ENCODE measurements at places on chromosomes 4 and X. TPM values are rescaled to one million over a fixed set of nuclear protein-coding genes. Genes with fewer than 3 reads are reported as not detected.

- H3K36me3 ChIP-seq, result peaks cover 6% of the 10 kb centered on the region
- no peak overlapping the region for H3K4me3 ChIP-seq
- no peak for DNase-seq
- no peaks in the 10 kb centered on the region for H3K4me1 ChIP-seq
- no peak overlapping the region for H3K27ac ChIP-seq
- peaks cover 15% of the 10 kb centered on the region for H3K27me3 ChIP-seq
Observed at GRCh38 chrX:150036181-150036580, 97.9 kb upstream of the EOLA2 start.

DNA sequence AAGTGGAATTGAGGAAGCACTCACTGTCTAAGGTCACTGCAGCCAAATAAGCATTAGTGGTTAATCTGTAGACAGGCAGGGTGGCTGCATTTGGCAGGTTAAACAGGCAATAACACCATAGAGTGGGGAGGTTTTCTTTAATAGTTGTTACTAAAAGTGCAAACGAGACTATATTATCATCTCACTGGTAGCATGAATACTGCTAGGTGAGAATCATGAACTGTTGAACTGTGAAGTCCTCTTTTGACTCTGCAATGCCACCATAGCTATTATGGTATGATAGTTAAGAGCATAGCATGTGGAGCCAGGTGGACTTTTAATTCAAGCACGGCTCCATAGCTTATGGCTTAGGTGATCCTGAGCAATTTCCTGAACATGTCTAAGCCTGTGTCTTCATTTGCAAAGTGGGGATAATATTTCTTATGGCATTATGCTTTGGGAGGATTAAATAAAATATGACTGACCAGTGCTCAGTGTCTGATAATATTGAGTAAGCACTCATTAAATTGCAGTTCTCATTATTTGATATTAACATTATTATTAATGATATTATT is 235.6 kb upstream of the HHIP start:
- H3K27ac ChIP-seq, result no peak overlapping the region
- DNase-seq, result no peak
- H3K36me3 ChIP-seq, result no peaks in the 10 kb centered on the region
- no peaks in the 10 kb centered on the region for H3K27me3 ChIP-seq

GRCh38 chrX:17535229-17535628 is 160.2 kb downstream of the NHS start:
- H3K4me1 ChIP-seq, result no peaks in the 10 kb centered on the region
- H3K4me3 ChIP-seq, result no peak overlapping the region
- no peak overlapping the region for H3K27ac ChIP-seq
- no peaks in the 10 kb centered on the region for H3K36me3 ChIP-seq
- H3K27me3 ChIP-seq, result peaks cover 8% of the 10 kb centered on the region

- no peaks in the 10 kb centered on the region for H3K4me1 ChIP-seq
- no peak overlapping the region for H3K4me3 ChIP-seq
- no peaks in the 10 kb centered on the region for H3K27me3 ChIP-seq
- no peak for DNase-seq
Observed at GRCh38 chrX:101303790-101304189, 12.7 kb upstream of the TAF7L start.

GRCh38 chr4:88320224-88320779 is 35.9 kb upstream of the PPM1K start:
- H3K4me3 ChIP-seq, result peak overlapping the region; percentile 80
- H3K36me3 ChIP-seq, result no peaks in the 10 kb centered on the region
- no peak for DNase-seq
- H3K27ac ChIP-seq, result peak overlapping the region; percentile 90
- H3K27me3 ChIP-seq, result no peaks in the 10 kb centered on the region
- H3K4me1 ChIP-seq, result peaks cover 12% of the 10 kb centered on the region

GRCh38 chr4:168432419-168433146 is 47.7 kb downstream of the DDX60L start:
- DNase-seq, result no peak
- H3K27ac ChIP-seq, result no peak overlapping the region
- H3K27me3 ChIP-seq, result no peaks in the 10 kb centered on the region
- peaks cover 9% of the 10 kb centered on the region for H3K4me1 ChIP-seq

GRCh38 chrX:3345281-3346191 is 916 bp downstream of the MXRA5 start:
- DNase-seq, result no peak

DNA sequence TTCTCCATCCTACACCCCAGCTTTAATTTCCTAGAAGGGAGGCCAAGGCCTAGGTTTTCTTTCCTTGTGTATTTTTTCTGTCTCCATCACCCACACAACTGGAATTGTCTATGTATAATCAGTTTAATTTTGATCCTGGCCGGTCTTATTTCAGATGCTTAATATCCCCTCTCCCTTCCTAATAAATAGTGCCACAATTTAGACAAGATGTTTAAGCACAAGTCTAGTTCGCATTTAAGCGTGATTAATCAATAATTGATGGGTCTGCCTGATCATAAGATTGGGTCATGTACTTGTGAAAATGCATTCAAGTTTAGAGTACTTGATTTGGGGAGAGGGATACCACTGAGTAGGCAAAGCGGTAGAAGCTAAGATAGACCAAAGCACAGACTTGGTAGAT is 2.4 kb downstream of the BMP2K start:
- peaks cover 20% of the 10 kb centered on the region for H3K4me1 ChIP-seq
- DNase-seq, result no peak
- no peaks in the 10 kb centered on the region for H3K27me3 ChIP-seq
- H3K36me3 ChIP-seq, result no peaks in the 10 kb centered on the region
- H3K4me3 ChIP-seq, result no peak overlapping the region

DNA sequence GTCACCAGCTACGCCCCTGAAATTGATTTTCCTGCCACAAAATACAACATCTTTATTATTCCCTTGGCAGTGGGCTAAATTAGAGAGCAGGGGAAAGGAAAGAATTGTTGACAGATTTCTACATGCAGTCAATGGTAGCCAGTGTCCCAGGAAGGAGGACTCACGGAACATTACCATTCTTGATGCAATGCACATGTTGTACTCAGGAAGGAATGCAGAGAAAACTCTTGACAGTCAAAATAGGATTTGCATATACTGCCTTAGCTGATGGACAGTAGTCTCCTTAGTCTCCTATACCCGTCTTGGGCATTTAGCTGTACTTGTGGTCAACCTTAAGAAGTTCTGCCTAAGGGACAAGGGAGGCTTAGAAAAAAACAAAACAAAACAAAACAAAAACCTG is 158.0 kb upstream of the GYPA start:
- no peaks in the 10 kb centered on the region for H3K36me3 ChIP-seq
- no peak for DNase-seq
- H3K4me1 ChIP-seq, result no peaks in the 10 kb centered on the region
- H3K27me3 ChIP-seq, result no peaks in the 10 kb centered on the region
- H3K27ac ChIP-seq, result no peak overlapping the region
- no peak overlapping the region for H3K4me3 ChIP-seq

DNA sequence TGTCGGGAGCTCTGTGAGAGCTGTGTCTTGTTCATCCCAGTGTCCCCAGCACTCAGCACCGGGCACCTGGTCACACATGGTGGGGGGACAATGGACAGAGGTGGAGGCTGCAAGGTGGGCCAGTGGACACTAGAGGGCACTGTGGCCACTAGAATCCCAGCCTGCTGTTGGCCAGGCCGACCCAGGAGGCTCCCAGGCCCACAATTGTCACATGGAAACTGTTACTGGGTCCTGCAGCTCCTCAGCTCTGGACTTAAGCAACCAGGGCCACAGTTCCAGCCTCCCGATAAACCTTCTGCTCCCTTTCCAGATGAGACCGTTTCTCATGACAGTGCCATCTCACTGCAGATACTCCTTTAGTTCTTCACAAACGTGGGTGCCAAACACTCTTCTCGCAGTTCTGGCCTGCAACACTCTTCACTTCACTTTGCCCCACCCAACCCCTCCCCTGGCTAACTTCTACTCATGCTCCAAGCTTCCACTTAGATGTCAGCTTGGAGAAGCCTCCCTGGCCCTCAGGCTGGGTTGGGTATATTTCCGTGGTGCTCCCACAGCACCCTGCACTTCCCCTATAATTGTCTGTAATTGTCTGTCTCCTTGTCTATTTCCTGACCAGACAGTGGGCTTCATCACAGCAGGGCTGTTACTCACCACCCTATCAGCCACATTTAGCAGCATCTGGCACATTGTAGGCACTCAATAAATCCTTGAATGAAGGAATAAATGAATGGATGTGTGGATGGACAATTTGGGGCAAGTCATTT is 3.5 kb upstream of the IQSEC2 start:
- peaks cover 47% of the 10 kb centered on the region for H3K4me1 ChIP-seq
- DNase-seq, result peak; percentile 65
- no peaks in the 10 kb centered on the region for H3K27me3 ChIP-seq
- no peaks in the 10 kb centered on the region for H3K36me3 ChIP-seq
- no peak overlapping the region for H3K4me3 ChIP-seq

The FUNDC2 gene
- 47.2 TPM for total RNA-seq

GRCh38 chr4:874056-874455 is 48.1 kb upstream of the CPLX1 start:
- H3K27me3 ChIP-seq, result no peaks in the 10 kb centered on the region
- DNase-seq, result no peak
- H3K4me1 ChIP-seq, result peaks cover 12% of the 10 kb centered on the region
- H3K36me3 ChIP-seq, result peaks cover 25% of the 10 kb centered on the region

The PLAC1 gene
- total RNA-seq, result not detected

The PJA1 gene
- 20.4 TPM for total RNA-seq

DNA sequence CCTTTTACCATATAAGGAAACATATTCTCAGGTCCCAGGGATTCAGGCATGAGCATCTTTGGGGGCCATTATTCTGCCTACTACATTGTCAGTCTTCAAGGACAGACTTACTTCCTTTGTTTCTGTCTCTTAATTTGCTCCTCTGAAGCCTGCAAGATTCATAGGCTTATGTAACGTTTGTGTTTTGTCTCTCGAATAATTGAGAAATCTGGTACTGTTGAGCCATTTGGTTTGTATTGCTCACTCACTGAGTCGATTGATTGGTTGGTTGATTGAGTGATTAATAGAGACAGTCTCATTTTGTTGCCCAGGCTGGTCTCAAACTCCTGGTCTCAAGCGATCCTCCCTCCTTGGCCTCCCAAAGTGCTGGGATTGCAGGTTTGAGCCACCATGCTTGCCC is 23.7 kb downstream of the TBL1X start:
- H3K36me3 ChIP-seq, result no peaks in the 10 kb centered on the region
- no peak overlapping the region for H3K27ac ChIP-seq
- H3K27me3 ChIP-seq, result no peaks in the 10 kb centered on the region
- no peak for DNase-seq
- no peak overlapping the region for H3K4me3 ChIP-seq

The ABLIM2 gene
- total RNA-seq, result 0.25 TPM

DNA sequence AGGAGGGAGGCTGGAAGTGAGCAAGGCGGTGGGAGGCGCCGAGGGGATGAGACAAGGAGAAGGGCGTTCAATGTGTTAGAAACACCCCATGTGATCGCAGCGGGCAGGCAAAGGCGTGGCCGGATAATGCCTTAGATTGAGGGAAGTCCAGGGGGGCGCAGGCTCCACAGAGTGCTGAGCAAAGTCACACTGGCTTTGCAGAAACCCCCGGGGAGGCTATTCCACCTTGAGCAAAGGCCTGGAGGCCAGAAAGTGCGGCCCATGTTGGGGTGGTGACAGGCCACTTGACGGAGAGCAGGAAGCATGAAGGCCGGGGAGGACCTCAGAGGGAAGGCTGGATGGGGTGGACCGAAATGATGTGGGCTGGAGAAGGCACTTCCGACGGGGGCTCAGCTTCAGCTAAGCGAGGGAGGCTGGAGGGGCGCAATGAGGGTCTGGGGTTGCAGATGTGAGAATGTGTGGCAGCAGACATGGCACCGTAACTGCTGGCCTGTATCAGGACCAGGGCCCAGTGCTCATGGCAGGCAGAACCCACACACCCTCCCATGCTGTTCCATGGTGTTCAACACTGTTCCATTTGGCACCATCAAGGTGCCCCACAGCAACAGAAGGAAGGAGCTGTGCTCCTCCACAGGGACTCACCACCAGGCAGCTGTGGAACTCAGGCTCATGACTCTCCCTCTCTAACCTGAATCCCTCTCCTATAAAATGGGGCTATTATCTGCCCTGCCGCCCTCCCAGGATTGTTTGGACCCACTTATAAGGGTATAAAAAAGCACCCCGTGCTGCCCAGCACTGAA is 50.3 kb downstream of the HMX1 start:
- H3K4me3 ChIP-seq, result no peak overlapping the region
- no peaks in the 10 kb centered on the region for H3K36me3 ChIP-seq

The BMX gene
- total RNA-seq, result not detected

- no peak overlapping the region for H3K27ac ChIP-seq
- H3K4me3 ChIP-seq, result no peak overlapping the region
- no peaks in the 10 kb centered on the region for H3K27me3 ChIP-seq
- no peaks in the 10 kb centered on the region for H3K36me3 ChIP-seq
- no peak for DNase-seq
- H3K4me1 ChIP-seq, result no peaks in the 10 kb centered on the region
Observed at GRCh38 chr4:27278615-27279375, 418.2 kb downstream of the STIM2 start.

DNA sequence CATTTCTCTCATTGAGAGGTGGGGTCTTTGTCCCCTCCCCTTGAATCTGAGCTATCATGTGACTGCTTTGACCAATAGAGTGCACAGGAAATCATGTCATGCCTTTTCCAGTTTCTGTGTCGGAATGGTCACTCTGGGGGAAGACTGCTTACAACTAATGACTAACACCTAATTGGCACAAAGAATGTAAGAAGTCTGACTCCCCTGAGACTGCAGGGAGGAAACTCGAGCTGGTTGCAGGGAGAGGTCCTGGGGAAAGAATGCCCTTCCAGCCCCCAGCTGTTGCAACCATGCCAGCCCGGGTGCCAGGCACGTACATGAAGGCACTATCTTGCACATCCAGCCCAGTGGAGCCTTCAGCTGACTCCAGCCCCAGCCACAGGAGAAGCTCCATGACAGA is 254.2 kb downstream of the DHX15 start:
- H3K27ac ChIP-seq, result no peak overlapping the region
- DNase-seq, result no peak
- H3K4me3 ChIP-seq, result no peak overlapping the region
- no peaks in the 10 kb centered on the region for H3K27me3 ChIP-seq

All from natural killer cell treated with Interleukin-12 subunit alpha and Interleukin-12 subunit beta and Interleukin-15 and Interleukin-18, amount 100 ng/mL, for 72 hours (primary cell).